Activated gamma-delta T cell treated with anti-CD3 and anti-CD28 coated beads, Interleukin-2, amount 50 U/mL, for 16 hours (primary cell): ENCODE measurements at places on chromosomes 6 and 20.

GRCh38 chr20:7106910-7107309, 339.4 kb downstream of the BMP2 start:
- DNase-seq = no peak

DNA sequence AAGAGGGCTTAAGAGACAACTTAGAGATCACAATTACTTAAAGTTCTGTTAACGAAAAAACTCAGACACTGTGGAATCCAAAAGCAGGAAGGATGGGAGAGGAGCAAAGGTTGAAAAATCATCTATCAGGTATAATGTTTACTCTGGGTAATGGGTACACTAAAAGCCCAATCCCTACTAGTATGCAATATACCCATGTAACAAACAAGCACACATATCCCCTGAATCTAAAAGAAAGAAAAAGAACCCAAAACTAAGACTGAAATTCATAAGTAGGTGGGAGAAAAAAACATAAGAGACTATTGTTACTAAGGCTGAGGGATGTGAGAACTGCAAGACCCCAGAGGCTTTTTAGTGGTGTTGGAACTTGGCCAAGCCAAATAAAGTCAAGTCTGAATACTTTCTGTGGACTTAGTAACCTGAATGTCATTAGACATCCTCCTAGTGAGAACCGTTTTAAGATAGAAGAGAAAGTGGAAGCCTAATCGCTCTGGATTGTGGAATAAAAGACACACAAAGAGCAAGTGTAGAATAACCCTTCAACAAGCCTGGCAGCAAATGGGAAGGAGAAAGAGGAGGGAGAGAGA, 189.4 kb upstream of the RNF217 start:
- no peak for DNase-seq

DNA sequence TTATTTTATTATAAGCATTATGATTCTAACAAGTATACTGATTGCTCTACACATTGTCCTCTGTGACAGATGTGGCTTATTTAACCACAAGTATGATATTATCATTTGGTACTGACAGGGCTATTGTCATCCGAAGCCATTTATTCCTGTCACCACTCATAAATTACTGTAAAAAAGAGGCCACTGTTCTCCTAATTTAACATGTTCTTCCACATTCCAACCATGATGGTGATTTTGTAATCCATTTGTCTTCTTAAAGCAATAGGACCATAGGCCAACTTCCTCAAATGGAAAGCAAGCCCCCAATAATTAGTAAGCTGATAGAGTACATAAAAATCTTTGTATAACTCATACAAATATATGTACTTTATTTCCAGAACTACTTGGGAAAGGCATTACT, 50.6 kb downstream of the FUT9 start:
- no peak for DNase-seq

DNA sequence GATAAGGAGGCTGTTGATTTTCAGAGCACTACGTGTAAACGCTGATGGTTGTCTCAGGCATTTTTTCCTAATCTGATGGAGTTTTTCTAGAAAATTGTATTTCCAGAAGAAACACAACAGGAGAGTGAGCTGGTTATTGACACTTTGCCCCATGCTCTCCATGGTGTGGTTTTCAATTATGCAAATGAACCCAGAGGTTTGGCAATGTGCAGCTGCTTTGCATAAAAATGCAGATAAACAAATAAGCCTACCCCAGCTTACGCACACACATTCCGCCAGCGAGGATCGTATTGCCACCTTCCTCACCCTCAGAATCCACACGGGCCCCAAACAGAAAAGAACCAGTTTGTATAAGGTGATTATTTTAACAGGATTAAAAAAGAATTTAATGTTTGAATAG, 45.1 kb upstream of the FRMD1 start:
- no peak for DNase-seq

GRCh38 chr6:3789018-3789895, 37.7 kb upstream of the PXDC1 start:
- no peak for DNase-seq

- no peak for DNase-seq
Observed at GRCh38 chr6:14113976-14114375, 3.6 kb upstream of the CD83 start.

GRCh38 chr6:2222275-2222842, 23.0 kb downstream of the GMDS start:
- DNase-seq = no peak

DNA sequence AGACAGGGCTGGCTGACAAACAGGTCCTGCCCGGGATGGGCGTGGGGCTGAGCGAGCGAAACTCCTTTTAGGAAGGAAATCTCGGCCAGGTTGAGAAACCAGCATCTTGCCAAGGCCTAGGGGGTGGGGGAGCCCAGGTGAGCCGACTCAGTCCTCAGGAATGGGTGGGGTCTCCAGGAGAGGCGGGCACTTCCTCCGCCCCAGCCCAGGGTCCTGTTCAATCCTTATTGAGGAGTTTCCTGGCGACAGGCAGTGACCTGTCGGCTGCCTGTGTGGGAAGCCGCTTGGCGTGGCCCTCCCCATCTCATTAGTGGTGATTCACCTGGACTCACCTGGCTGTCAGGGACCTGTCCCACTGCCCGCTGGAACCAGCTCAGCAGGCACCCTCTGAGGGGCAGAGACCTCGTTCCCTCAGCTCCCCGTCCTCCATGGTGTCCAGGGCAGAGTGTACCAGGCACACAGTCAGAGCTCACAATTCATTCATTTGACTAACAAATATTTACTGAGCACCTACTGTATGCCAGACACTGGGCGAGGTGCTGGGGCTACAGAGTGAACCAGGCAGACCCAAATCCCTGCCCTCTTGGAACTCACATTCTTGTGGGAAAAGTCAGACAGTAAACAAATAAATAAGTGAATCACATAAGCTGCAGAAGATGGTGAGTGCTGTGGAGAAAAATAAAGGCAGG, 51.1 kb downstream of the FGD2 start:
- DNase-seq = no peak

DNA sequence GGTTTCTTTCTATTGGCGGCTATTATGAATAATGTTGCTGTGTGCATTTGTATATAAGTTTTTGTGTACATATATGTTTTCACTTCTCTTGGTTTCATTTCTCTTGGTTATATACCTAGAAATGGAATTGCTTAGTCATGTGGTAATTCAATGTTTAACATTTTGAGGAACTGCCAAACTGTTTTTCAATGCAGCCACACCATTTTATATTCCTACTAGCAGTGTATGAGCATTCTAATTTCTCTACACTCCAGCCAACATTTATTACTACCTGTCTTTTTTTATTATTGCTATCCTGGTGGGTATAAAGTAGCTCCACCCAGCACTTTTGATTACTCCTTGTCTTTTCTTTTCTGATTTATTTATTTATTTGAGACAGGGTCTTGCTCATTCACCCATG, 54.8 kb downstream of the PHACTR2 start:
- DNase-seq = no peak

DNA sequence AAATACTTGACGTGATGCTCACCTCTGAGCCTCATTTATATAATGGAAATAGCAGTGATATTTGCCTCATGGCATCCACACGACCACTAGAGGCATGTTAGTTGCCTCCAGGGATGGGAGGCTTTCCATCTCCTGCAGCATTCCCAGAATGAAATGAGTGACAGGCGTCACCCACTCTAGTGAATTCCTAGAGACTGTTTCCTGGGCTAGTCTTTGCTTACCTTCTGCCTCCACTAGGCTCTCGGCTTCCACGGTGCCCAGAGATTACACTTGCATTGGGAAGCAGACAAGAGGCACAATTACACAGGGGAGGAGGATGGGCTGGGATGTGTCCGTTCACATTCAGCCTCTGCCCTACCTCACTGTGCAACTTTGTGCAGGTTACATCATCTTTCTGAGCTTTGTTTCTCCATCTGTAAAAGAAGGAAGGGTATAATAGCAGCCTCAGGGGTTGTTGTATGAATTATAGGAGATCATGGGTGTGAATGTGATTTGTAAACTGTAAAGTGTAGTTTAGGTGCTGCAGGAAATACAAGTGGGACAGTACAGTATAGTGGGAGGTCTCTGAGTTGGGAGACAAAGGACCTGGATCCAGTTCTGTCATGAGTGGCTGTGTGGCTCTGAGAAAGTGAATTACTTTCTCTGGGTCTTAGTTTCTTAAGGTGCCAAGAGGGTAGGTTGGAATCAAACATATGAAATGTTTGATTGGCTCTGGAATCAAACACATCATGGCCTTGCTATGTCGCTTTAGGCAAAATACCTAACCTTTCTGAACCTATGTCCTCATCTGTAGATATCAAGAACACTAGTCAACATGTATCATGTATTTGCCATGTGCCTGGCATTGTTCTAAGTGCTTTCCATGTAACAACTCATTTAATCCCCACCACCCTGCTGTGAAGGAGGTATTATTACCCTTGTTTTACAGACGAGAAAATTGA, 3.6 kb upstream of the VSTM2L start:
- no peak for DNase-seq

GRCh38 chr20:19275038-19275629, 62.7 kb downstream of the SLC24A3 start:
- DNase-seq = no peak

GRCh38 chr6:7173843-7174503, 66.2 kb downstream of the RREB1 start:
- no peak for DNase-seq

GRCh38 chr6:143894655-143895054, 30.4 kb downstream of the ZC2HC1B start:
- no peak for DNase-seq

- no peak for DNase-seq
Observed at GRCh38 chr20:41174782-41175181, 37.4 kb downstream of the PLCG1 start.

- DNase-seq = no peak
Observed at GRCh38 chr6:126042001-126042419, 55.7 kb downstream of the TRMT11 start.

- DNase-seq = no peak
Observed at GRCh38 chr6:21375151-21376116, 218.1 kb upstream of the SOX4 start.

DNA sequence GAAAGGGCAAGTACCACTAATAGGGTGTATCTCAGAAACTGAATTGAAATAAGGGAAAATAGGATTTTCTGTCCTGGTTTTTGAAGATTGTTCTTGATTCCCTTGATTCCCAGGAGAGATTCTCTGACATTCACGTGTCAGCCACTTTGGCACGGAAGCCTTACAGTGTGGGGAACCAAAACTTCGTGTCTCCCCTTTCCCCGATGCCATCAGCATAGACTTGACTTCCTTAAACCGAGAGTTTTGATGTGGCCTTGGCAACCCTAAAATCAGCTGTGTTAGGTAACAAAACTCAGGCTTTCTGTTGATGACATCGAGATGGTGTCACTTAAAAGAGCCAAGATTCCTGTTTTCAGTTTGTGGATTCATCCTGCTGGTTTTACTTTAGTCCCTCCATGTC, 7.5 kb downstream of the HMGN4 start:
- no peak for DNase-seq

DNA sequence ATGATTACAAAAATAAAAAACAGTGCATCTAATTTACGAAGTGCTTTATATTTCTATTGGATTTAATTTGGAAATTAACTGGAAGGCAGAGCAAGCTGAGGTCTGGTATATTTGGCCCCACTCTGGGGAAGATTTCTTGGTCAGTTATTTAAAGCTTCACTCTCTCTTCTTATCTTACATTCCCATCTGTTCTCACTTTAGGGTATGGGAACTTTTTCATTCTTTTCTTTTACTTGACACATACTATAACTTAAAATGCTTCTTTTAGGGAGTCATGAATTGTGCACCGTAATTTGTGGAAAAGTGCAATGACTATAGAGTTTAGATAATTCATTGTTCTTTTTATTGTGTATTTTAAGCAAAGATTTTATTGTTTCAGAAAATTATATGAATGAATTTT, 170.4 kb downstream of the BCKDHB start:
- DNase-seq = no peak

- DNase-seq = no peak
Observed at GRCh38 chr20:57882451-57883161, 172.8 kb upstream of the PMEPA1 start.

GRCh38 chr20:43893930-43894329, 20.7 kb upstream of the TOX2 start:
- DNase-seq = no peak

- DNase-seq = no peak
Observed at GRCh38 chr6:52134011-52134410, 46.6 kb upstream of the PKHD1 start.

- DNase-seq = no peak
Observed at GRCh38 chr6:53411451-53411850, 62.7 kb upstream of the ELOVL5 start.

DNA sequence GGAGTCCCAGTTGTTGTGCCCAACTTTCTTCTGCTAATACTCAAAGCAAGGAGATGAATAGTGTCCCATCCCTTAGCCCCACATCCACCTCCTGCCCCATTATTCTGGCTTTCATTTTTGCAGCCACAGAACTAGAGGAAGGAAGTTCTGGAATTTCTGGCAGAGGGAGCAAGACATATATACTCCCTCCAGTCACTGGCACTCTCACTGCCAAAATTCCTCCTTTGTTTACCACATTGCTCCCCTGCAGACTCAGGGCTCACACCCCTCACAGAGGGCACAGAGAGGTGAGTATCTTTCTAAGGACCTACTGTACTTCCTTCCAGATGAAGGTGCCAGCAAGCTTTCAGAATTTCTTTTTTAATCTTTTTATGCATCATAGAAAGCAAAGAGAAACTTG, 168.0 kb upstream of the ID4 start:
- DNase-seq = no peak

DNA sequence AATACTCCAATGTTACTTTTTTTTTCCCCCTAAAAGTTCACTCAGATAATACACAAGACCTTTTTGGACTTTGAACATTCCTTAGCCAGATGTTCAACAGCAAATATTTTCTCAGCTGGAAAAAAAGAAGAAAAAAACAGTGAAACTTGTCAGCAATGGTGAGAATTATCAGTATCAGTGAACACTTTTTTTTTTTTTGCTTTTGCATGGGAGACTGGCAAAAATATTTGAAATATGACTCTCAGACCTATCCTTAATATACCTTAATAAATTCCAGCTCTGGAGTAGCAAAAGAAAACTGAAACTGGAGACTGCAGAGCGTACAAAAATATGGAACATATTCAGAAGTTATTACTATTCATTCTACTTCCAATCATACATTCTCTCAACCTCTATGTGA, 92.3 kb downstream of the RFPL4B start:
- DNase-seq = no peak

GRCh38 chr6:7646394-7646793, 56.4 kb downstream of the SNRNP48 start:
- no peak for DNase-seq

GRCh38 chr6:119683031-119683430, 333.5 kb upstream of the MAN1A1 start:
- DNase-seq = no peak

DNA sequence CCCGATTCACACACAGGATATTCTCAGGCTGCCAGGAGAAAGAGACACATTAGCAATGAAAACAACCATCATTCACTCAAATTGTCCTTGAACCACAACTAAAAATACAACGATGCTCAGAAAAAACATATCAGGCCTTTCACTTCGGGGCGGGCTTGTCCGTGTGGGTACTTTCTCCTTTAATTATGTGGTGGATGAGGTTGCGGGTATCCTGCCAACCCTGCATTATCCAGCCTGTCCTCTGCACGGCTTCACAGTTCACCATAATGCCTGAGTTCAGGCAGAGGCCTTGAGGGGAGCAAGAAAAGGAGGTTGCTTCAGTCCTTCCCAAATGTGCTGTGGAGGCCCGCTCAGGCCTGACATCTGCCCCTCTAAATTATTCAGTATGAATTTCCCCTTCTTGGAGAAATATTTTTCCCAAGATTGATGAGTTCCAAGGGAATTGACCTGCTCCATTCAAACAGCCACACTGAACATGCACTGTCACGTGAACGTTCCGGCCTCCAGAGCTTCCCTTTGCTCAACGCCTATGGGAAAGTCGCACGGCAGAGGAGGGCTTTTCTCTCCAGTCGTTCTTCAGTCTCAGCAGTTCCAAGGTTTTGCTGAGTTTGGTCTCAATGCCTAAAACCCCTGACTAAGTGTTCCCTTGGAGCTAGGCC, 70.3 kb downstream of the MYLK4 start:
- no peak for DNase-seq
